Right forelimb (tissue), 1 donor: ENCODE measurements at places on chromosomes 16 and 17.

DNA sequence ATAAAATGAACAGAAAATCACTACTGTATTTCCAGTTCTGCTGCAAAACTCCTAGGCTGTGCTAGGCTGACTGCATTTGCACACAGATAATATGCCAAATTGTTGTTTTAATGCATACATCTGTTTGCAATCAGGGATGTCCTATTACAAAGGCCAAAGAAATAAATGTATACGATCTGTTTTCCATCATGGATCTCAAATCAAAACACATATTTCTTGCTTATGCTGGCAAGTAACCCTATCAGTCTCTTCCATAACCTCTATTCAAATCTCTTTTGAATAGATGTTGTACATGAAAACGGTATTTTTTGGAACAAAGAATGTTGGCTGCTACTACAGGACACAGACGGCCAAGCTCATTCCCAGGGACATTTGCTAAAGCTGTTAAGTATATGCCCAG lies 56.6 kb downstream of the DUSP14 start:
- DNase-seq = peak; percentile 46

DNA sequence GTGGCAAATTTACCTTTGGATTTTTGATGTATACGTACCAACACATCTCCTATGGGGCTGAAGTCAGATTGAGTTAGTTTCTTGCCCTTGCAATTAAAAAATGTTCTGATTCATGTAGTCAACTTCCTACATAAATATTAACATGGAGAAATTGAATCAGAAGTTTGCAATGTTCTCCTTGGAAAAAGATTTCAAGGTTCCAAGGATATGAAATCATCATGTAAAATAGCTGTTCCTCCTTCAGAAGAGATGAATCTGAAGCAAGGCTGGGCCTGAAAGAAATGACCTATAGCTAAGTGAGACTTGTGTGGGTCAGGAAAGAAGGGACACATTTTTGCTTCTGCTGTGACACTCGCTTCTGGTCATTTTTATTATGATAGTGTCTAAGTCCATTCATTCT lies 131.7 kb downstream of the RGS9 start:
- DNase-seq = no peak

GRCh38 chr17:60539807-60540206 lies 13.8 kb upstream of the APPBP2 start:
- no peak for DNase-seq

DNA sequence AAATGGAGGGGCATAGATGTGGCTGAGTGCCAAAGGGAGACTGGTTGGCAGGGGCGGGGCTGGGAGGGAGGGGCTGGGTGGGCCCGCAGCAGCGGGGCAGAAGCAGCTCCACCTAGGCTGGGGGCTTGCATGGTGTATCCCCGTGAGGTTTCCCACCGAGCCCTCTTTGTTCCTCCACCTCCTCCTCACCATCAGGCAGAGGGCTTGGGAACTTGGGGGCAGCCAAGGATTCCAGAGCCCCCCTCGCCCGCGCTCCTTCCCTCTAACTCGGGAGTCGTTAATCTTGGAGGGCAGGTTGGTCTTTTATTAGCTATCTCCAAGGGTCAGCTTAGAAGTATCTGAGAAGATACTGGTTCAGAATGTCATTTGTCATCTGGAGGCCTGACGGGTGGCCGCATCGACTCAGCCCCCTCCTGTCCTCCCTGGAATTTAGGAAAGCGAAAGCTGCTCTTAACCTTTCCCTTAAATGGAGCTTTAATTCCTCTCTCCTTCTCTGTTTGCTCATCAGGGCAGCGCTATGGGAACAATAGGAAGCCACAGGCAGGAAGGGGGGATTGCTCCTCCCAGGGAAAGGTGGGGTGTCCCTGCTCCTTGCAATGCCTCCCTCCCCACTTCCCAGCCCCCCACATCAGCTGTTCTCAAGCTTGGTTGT lies 274.3 kb upstream of the XYLT1 start:
- DNase-seq = no peak

DNA sequence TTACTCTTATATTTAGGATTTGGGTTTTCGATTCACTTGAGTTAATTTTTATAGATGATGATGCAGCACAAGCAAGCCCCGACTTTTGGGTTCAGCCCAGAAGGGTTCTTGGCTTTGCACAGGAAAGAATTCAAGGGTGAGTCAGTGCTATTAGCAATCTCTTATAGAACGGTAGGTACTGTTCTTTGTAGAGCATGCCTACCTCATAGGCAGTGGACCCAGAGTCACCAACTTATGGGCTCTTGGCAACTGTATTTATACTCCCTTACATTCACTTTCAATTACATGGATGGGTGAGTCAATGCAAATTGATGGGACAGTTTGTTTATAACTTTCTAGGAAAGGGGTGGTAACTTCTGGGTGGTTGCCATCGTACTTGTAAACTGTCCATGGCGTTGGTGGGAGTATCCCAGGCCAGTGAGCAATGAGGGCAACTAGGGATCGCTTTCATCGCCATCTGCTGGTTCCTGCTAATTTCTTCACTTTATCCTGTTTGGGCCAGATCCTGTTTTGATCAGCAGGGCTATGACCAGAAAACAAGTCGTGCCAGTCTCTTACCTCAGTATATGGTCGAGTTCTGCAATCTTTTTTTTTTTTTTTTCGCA lies 362.6 kb downstream of the CNTNAP4 start:
- DNase-seq = no peak

DNA sequence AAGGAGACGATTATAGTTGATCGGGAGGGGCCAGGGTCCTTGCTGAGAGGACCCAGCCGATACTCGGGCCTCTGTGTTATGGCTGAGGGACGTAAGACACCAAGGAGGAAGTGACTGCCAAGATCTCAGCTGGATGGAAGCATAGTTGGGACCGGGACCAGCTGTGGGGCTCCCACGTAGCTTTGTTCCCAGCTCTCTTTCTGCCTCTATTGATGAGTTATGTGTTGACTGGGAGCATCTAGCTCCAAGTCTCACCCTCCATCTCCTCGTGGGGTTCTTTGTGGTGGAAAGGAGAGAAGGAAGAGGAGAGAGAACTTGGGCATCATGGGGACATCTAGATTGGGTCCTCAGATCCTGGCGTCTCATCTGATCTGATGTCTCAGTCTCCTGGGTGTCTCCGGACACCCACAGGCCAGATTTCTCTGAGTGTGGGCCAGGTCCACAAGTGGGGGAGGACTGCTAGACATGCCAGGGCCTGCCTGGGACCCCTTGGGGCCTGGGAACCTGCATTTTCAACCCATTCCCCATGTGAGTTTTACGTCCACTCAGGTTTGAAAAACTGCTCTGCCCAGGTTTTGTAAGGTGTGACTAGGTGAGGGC lies 1.0 kb downstream of the MGRN1 start:
- no peak for DNase-seq

- DNase-seq = no peak
Measured at GRCh38 chr17:6439951-6440350, 4.3 kb upstream of the PIMREG start.

GRCh38 chr17:67891481-67892119 lies 66.3 kb downstream of the BPTF start:
- DNase-seq = no peak

DNA sequence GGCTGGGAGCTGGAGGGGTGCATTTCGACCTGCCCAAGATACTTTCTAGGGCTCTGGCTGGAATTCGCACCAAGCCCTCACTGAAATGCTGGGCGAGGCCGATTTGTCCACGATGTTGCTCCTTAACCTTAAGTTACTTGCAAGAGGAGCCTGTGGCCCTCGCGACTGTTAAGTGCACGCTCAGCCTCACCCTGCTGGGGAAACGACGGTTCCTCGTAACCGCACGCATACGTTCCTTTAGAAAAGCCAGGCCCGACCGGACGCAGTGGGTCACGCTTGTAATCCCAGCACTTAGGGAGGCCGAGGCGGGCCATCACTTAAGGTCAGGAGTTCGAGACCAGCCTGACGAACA lies 607 bp upstream of the NCOR1 start:
- no peak for DNase-seq

DNA sequence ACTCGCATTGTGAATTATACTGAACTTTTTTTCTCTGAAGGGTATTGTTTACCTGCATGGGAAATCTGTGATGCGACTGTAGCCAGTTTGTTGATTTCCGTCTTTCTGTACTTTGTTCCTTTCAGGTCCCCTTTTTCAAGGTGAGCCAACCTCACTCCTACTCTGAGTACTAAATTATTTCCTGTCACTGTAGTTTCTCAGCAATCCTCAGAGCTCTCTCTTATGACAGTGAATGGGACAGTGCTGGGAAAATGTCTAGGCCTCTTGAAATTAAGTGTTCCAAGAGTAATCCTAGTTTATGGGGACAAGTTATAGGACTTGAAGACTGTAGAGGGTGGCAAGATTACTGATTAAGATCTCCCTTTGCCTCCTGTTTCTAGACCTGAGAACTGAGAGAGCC lies 167.6 kb downstream of the CNTNAP4 start:
- no peak for DNase-seq

- DNase-seq = no peak
Measured at GRCh38 chr16:81478876-81479511, 34.4 kb downstream of the CMIP start.

DNA sequence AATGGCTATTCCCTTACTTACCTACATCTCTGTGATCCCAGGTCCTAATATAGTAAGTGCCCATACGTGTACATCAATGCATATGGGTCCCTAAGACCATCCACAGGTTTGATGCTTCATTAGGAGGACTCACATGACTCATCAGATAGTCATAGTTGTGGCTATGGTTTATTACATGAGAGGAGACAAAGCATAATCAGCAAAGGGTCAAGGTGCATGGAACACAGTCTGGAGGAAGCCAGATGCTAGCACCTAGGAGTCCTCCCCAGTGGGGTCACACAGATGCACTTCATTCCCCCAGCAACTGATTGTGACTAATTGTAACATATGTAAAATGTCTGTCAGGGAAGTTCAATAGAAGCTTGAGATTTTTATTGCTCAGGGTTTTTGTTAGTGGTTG lies 42.8 kb downstream of the PHKB start:
- DNase-seq = no peak

DNA sequence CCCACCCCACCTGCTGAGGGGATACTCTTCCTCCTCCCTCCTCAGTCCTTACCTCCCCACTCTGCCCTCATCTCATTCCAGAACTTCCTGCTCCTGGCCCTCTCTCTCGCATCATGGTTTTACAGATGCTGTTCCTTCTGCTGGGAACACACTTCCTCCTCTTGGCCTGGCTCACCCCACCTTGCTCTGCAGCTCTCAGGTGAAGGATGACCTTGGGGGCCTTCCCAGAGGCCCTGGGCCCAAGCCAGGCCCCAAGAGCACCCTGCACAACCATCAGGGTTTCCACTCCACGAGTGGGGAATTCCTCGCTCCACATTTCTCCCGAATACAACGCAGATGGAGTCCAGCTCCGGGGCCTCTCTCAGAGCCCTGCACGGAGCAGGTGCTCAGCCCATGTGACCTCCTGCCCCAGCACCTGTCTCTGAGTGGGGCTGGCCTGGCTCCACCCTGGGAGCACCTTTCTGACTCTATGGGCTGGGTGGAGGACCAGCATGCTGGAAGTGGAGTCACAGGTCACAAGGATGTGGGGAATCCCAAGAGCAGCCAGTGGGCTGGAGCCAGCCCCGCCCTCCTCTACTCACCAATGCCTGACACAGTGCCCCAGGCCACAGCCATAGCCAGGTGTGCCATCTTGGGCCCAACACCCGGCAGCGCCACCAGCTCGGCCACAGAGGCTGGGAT lies 4.5 kb downstream of the NTHL1 start:
- DNase-seq = no peak

GRCh38 chr16:56673921-56674320 lies 4.3 kb downstream of the MT1H start:
- peak; percentile 59 for DNase-seq

DNA sequence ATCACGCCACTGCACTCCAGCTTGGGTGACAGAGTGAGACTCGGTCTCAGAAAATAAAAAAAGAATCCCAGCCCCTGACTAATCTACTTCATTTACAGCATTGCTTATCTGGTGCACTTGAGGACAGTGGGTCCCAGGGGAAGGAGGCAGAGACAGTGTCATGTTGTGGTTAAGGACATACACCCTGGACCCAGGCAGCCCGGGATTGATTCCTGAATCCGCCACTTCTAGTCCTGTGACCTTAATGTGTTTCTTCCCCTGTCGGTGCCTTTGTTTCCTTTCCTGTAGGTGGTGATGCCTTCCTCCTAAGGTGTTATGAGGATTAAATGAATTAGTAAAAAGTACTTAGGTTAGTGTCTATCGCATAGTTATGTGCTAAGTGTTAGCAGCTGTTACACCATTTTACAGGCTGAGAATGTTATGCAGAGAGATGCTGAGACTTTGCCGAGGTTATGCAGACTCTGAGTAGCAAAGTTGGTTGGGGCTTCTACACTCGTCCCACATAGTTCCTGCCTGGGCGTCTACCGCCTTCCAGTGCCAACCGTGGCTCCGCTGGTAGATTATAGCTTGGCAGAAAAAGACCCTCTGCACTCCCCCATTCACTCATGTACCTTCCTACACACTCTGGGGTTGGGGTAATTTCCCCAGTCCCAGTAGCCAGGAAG lies 74.8 kb downstream of the RAB11FIP4 start:
- DNase-seq = no peak

DNA sequence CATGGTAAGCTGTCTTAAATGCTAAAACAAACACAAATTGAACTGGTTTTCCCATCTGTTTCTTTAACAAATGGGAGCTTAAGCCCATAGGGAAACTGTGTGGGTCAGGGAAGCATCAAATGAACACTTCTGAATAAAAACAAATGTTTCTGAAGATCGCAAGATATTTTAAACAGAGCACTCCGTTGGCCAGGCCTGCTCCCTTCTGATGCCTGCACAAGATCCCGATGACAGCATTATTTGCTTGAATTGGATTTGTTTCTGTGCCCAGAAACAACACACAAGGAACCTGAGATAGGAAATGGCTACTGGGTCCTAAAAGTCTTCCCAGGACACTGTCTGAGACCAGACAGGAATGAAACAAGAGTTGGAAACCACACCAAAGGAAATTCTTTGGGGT lies 425.8 kb upstream of the ZFHX3 start:
- DNase-seq = no peak

DNA sequence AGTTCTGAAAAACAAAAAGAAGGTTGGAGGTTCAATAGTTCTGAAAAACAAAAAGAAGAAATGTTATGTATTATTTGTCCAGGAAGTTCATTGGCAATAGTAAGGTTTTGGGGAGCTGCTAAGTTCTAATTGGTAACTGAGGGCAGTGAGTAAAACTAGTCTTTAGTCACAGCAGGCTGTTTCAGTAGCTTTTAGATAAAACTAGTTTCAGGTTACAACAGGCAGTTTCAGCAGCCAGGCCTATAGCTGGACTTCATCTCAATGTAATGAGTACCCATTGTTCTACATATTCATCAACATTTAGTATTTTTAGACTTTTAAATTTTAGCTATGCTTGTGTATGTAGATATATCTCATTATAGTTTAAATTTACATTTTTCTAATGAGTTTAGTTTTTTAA lies 639.3 kb downstream of the TOX3 start:
- no peak for DNase-seq
